Ascending aorta (tissue), 2 donors: ENCODE measurements at places on chromosomes 16 and 17. TPM values are rescaled to one million over a fixed set of nuclear protein-coding genes. Genes with fewer than 3 reads are reported as not detected.

- peak overlapping the region; percentile 88 for H3K27ac ChIP-seq
- DNase-seq = no peak
- peaks cover 20% of the 10 kb centered on the region for H3K4me1 ChIP-seq
- H3K27me3 ChIP-seq = no peaks in the 10 kb centered on the region
These were observed 722 bp upstream of the SLC38A10 start for GRCh38 chr17:81295676-81296381.

GRCh38 chr16:30063278-30063892, 2.2 kb upstream of the ALDOA start:
- H3K4me1 ChIP-seq = peaks cover 31% of the 10 kb centered on the region
- DNase-seq = no peak
- H3K27ac ChIP-seq = peak overlapping the region; percentile 99
- no peaks in the 10 kb centered on the region for H3K27me3 ChIP-seq
- H3K36me3 ChIP-seq = peaks cover 12% of the 10 kb centered on the region

GRCh38 chr17:39122991-39123390, 28.4 kb downstream of the PLXDC1 start:
- H3K4me1 ChIP-seq = peaks cover 2% of the 10 kb centered on the region
- DNase-seq = no peak
- no peak overlapping the region for H3K27ac ChIP-seq
- no peaks in the 10 kb centered on the region for H3K36me3 ChIP-seq
- H3K27me3 ChIP-seq = no peaks in the 10 kb centered on the region
- no peak overlapping the region for H3K4me3 ChIP-seq

NRN1L gene
- not detected for total RNA-seq

DNA sequence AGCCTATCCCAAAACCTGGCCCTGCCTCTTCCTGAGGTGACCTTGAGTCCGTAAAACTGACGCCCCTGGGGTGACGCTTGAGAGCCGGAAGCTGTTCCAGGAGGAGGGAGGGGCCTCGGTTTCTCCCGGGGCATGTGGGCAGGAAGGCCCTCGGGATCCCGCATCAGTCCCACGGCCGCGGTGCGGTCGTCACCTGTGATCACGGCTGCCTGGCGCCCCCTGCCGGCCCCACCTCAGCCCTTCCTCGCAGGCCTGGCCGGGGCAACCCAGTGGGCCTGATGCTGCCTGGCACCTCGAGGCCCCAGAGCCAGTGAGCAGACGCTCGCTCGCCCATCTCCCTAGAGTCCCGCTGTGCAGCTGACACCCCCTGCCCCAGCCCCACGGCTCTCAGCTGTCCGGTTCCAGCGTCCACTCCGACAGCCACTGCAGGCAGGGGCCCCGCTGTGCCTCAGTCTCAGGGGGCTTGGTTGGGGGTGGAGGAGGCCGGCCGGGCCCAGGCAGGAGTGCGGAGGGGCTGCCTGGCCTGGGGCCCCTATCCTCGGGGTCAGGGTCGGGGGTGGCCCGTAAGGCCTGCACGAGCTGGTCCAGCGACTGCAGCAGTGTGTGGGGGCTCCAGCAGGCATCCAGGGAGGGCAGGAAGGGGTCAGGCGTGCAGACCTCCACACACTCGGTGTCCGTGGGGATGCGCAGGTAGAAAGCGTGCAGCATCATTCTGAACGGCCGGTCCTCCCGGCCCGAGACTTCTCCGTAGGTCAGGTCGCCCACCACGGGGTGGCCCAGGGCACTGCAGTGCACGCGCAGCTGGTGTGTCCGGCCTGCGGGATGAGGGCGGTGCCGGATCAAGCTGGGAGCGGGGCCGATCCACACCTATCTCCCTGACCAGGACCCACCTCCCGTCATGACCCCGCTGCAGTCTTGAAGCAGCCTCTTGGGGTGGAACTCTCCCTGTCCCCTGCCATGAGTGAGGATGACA, 2.3 kb downstream of the RPUSD1 start:
- H3K27ac ChIP-seq = no peak overlapping the region
- peaks cover 17% of the 10 kb centered on the region for H3K4me1 ChIP-seq
- peaks cover 9% of the 10 kb centered on the region for H3K36me3 ChIP-seq
- H3K4me3 ChIP-seq = no peak overlapping the region

DNA sequence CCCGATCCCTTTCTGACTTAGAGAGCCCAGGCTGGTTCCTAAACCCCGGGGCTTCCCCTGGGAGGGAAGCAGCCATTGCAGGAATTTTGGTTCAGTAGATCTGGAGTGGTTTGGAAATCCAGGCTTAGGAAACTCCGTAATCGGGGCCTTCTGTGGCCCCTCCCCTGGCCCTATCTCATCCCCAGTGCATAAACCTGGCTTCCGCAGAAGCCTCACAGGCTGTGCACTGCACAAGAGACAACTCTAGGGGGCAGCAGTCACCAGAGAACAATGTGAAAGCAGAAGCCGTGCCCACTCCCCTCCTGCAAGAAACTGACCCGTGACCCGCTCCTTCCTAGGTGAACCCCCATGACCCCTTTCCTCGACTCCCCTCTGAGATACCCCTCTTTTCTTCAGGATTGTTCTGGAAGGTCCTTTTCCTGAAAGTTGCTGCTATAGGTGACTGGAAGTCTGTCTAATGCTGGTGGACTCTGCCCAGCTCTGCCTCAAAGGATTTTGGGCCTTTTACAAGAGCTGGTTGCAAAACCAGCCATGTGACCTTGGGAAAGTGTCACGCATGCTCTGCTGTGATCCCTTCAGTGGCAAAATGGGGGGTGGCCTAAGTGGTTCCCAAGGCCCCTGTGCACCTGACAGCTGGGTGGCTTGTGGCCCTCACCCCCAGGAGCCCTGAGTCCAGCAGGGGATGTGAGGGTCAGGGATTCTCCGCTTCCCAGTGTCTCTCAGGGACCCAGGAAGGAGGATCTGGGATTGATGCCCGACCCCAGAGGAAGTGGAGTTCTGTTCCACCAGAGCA, 14.4 kb downstream of the GUCY2D start:
- peak overlapping the region; percentile 34 for H3K4me3 ChIP-seq
- no peaks in the 10 kb centered on the region for H3K36me3 ChIP-seq
- peaks cover 11% of the 10 kb centered on the region for H3K27me3 ChIP-seq

TMED6 gene
- total RNA-seq = not detected

DNA sequence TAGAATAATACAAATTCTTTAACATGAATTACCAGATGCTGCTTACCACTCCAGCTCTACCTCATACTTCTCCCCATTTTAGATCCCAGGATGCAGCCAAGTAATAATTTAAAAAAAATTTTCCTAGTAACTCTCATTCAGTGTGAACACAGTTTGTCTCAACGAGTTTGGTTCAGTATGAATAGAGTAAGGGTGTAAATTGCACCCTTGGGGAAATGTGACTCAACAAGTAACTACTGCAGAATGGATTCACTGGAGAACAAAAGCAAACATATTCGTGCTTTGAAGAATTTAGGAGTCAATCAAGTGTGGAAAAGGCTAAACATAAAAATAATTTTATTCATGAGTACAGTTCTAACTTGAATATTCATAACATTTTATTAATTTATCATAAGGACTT, 23.0 kb downstream of the KCNJ16 start:
- DNase-seq = no peak
- H3K4me3 ChIP-seq = no peak overlapping the region
- no peaks in the 10 kb centered on the region for H3K4me1 ChIP-seq
- H3K27me3 ChIP-seq = no peaks in the 10 kb centered on the region
- no peak overlapping the region for H3K27ac ChIP-seq
- H3K36me3 ChIP-seq = no peaks in the 10 kb centered on the region

DNA sequence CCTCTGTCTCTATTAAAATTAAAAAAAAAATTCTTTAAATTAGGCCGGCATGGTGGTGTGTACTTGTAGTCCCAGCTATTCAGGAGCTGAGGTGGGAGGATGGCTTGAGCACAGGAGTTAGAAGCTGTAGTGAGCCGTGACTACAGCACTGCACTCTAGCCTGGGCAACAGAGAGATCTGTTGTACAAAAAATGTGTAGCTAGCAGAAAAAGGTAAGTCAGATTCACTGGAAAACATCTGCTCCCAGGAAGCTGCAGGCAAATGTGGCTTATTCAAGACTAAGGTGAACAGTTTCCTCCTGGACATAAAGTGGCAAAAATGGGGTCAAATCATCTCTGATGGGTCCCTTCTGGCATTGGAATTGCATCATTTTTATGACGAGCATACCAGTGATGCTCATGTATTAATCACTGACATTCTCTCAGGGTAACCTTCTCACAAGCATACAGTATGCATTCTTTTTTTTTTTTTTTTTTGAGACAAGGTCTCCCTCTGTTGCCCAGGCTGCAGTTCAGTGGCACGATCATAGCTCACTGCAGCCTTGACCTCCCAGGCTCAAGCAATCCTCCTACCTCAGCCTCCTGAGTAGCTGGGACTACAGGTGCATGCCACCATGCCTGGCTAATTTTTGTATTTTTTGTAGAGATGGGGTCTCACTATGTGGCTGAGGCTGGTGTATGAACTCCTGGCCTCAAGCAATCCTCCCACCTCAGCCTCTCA, 48.7 kb downstream of the CPPED1 start:
- DNase-seq = no peak
- H3K4me3 ChIP-seq = no peak overlapping the region
- H3K36me3 ChIP-seq = peaks cover 5% of the 10 kb centered on the region
- no peaks in the 10 kb centered on the region for H3K4me1 ChIP-seq
- no peak overlapping the region for H3K27ac ChIP-seq

GRCh38 chr17:77098884-77099545, 41.8 kb upstream of the SEC14L1 start:
- no peak overlapping the region for H3K4me3 ChIP-seq
- H3K27ac ChIP-seq = peak overlapping the region; percentile 27
- no peaks in the 10 kb centered on the region for H3K27me3 ChIP-seq
- H3K36me3 ChIP-seq = peaks cover 6% of the 10 kb centered on the region
- peaks cover 17% of the 10 kb centered on the region for H3K4me1 ChIP-seq

- no peak overlapping the region for H3K4me3 ChIP-seq
- no peaks in the 10 kb centered on the region for H3K4me1 ChIP-seq
- H3K27ac ChIP-seq = no peak overlapping the region
- no peak for DNase-seq
These were observed 222.7 kb upstream of the CIBAR2 start for GRCh38 chr16:85334718-85335583.

IL34 gene
- total RNA-seq = 116 TPM

- no peaks in the 10 kb centered on the region for H3K4me1 ChIP-seq
- H3K4me3 ChIP-seq = no peak overlapping the region
- H3K27me3 ChIP-seq = no peaks in the 10 kb centered on the region
- no peaks in the 10 kb centered on the region for H3K36me3 ChIP-seq
- H3K27ac ChIP-seq = no peak overlapping the region
These were observed 49.6 kb downstream of the PITPNM3 start for GRCh38 chr17:6506679-6507231.

HID1 gene
- 103 TPM for total RNA-seq

- H3K4me3 ChIP-seq = no peak overlapping the region
- H3K27me3 ChIP-seq = no peaks in the 10 kb centered on the region
- no peaks in the 10 kb centered on the region for H3K36me3 ChIP-seq
- DNase-seq = no peak
- H3K27ac ChIP-seq = no peak overlapping the region
These were observed 6.2 kb downstream of the ACSM5 start for GRCh38 chr16:20415541-20415940.

DNAI2 gene
- total RNA-seq = not detected

KRTAP4-5 gene
- total RNA-seq = not detected

DNA sequence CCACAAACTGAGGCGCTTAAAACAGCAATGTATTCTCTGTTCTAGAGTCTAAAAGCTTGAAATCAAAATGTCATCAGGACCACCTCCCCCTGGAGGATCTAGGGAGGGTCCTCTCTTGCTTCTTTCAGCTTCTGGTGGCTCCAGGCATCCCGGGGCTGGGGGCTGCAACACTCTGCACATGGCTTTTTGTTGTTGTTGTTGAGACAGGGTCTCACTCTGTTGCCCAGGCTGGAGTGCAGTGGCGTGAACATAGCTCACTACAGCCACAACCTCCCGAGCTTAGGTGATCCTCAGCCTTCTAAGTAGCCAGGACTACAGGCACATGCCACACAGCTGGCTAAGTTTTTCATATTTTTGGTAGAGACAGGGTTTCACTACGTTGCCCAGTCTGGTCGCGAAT, 37.0 kb upstream of the SNN start:
- no peaks in the 10 kb centered on the region for H3K36me3 ChIP-seq
- DNase-seq = no peak

DNA sequence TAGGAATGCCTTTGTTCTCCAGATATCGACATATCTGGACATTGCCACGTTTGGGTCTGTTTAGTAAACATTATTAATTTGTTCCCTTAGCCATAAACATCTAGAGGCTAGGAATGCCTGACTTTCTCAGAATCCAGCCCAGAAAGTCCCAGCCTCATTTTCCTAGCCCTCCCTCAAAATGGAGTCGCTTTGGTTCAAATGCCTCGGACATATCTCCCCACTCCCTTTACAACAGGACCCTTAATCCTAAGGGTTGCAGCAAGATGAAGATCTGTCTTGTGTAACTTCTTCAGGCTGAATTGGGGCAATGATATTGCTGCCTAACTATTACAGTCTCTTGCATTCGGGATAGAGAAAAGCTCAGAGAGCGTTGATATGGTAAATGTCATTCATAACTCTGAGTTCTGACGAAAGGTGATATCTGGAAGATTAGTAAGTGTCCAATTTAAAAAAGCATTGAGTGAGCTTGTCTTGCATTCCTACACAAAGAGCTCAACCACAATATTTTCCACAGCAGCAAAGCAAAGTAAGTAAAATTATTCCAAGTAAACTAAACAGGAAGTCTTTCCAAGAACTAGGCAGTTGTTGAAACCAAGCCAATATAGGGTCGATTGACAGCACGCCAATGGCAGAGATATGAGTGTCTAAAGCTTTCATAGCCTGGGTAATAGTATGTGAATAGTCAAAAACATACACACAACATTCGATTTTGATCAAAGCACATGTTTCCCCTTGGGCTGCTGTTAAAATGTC, 46.0 kb upstream of the ARL4D start:
- no peaks in the 10 kb centered on the region for H3K4me1 ChIP-seq
- no peaks in the 10 kb centered on the region for H3K27me3 ChIP-seq
- no peak overlapping the region for H3K4me3 ChIP-seq
- H3K36me3 ChIP-seq = no peaks in the 10 kb centered on the region
- no peak overlapping the region for H3K27ac ChIP-seq
- no peak for DNase-seq

ZCCHC14 gene
- 131 TPM for total RNA-seq

SEZ6 gene
- not detected for total RNA-seq

CALB2 gene
- total RNA-seq = 0.64 TPM

DNA sequence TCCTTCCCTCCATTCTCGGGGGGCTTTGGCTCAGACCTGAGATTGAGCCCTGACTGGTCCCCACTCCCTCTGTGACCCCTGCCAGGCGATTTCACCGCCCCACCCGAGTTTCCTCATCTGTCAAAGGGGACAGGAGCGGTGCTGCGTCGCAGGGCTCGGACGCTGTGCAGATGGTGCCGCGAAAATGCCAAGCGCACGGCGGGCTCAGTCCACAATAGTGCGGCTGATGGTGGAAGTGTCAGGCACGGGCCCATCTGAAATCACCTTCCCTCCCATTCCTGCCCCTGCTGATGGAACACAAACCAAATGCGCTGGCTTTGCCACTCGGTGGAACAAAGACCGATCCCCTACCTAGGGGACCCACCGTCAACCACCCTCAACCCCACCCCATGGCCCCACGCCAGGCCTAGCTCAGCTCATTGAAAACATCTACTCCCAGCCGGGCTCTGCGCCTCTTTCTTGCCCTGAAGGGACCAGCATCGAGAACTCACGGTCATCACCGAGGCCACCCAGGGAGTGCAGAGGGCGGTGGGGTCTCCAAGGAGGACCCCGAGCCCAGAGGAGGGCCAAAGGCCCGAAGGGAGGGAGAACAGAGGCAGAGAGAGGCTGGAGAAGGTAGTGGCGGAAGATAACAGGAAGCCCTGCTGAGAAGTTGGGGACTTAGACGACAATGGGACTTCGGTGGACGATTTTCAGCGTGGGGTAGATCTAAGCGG, 1.4 kb downstream of the CARHSP1 start:
- H3K4me3 ChIP-seq = peak overlapping the region; percentile 92
- peak overlapping the region; percentile 63 for H3K27ac ChIP-seq
- H3K4me1 ChIP-seq = peaks cover 50% of the 10 kb centered on the region
- no peaks in the 10 kb centered on the region for H3K27me3 ChIP-seq
- no peaks in the 10 kb centered on the region for H3K36me3 ChIP-seq
